Activated CD8-positive, alpha-beta memory T cell treated with anti-CD3 and anti-CD28 coated beads, Interleukin-2, amount 10 ng/mL, durations not matched to agents 7 days and 5 days (primary cell): ENCODE measurements at places on chromosomes 7 and 10. TPM values are rescaled to one million over a fixed set of nuclear protein-coding genes. Genes with fewer than 3 reads are reported as not detected.

The EPO gene
- not detected for total RNA-seq

DNA sequence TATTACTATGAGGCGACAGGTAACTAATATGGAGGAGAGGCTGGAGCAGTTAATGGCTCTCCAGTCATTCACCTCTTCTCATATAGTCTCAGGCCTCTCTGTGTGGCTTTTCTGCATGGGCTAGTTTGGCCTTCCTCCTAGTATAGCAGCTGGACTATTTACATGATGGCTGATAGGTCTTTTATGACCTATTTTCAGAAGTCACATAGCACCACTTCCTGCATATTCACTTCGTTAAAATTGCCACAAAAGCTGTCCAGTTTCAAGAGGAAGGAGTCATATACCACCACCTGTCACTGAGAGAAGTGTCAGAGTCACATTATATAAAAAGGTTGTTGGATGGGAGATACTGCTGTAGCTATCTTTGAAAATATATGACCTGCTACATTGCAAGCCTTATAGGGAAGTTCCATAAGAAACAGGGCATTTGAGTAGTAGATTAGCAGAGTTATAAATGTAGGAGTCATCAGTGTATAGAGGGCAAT is 8.0 kb upstream of the DMTF1 start:
- H3K27me3 ChIP-seq = peaks cover 7% of the 10 kb centered on the region
- H3K4me1 ChIP-seq = peaks cover 16% of the 10 kb centered on the region
- no peaks in the 10 kb centered on the region for H3K36me3 ChIP-seq

DNA sequence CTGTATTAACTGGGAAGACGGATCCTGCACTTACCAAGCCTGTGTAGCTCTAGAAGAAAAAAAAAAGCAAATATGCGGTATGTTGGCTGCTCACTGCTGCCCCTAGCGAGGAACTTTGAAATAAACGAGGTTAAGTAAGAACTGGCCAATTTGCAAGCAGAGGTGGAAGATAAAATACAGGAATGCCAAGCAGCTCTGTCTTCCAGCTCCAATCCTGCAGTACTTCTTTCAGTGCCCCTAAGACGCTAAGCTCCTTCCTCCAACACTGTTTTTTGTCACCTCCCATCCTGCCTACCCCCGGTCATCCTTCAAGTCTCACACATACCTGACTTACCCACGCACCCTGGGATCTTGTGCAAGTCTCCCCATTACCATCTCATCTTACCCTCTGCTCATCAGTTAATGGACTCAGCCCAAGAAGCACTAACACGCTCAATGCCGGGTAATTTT is 809 bp downstream of the C10orf143 start:
- peak overlapping the region; percentile 98 for H3K4me3 ChIP-seq
- no peaks in the 10 kb centered on the region for H3K27me3 ChIP-seq
- peak; percentile 79 for DNase-seq
- H3K4me1 ChIP-seq = peaks cover 50% of the 10 kb centered on the region

The EPHB4 gene
- 2.0 TPM for total RNA-seq

- no peaks in the 10 kb centered on the region for H3K27me3 ChIP-seq
- no peak for DNase-seq
- peak overlapping the region; percentile 32 for H3K27ac ChIP-seq
- no peak overlapping the region for H3K4me3 ChIP-seq
- H3K4me1 ChIP-seq = peaks cover 6% of the 10 kb centered on the region
Measured at GRCh38 chr10:88928254-88928653, 24.3 kb downstream of the ACTA2 start.

DNA sequence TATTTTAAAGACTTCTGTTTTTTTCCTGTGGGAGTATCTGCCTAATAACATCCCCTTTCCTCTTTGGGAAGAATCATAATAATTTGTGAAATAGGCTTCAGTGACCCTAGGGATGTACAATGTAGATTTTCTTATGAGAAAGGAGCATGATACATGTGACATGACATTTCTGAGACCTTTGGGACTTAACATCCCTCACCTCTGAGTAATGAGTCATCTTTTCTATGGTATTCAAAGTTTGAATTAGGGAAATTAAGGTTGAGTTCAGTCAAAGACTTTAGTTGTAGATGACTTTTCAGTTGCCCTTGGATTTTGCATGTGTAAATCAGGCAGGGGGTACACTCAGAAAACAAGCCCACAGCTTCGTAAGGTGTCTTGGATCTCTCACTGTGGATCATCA is 14.3 kb downstream of the GRK5 start:
- DNase-seq = no peak
- H3K27ac ChIP-seq = no peak overlapping the region

The BRAT1 gene
- 41.5 TPM for total RNA-seq

- no peak overlapping the region for H3K27ac ChIP-seq
- H3K4me3 ChIP-seq = no peak overlapping the region
- peaks cover 1% of the 10 kb centered on the region for H3K4me1 ChIP-seq
- H3K27me3 ChIP-seq = peaks cover 10% of the 10 kb centered on the region
Measured at GRCh38 chr7:54823776-54824175, 64.8 kb upstream of the SEC61G start.

DNA sequence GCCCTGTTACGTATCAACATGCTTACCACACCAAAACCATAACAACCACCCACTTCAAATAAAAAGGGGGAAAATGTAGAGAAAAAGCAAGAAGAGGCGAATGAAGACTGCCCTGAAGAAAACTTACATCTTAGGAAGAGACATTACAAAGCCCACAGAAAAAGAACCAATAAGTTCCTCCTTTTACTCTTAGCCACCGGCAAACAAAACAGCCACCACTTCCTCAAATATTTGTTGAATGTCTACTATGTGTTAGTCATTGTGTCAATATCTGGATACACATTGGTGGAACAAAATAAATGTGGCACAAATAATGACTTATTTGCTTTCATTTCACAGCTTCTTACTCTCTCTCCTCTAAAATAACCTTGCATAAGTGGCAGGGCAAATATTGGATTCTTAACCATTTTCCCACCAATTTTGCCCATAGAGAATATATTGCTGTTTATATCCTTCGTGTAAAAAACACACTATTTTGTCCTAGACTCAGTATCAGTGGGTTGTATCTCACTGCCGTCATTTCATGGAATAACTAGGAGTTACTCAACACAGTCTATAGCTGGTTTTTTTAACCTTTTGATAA is 106.8 kb downstream of the ANK3 start:
- no peaks in the 10 kb centered on the region for H3K4me1 ChIP-seq
- no peaks in the 10 kb centered on the region for H3K36me3 ChIP-seq
- H3K27me3 ChIP-seq = peaks cover 12% of the 10 kb centered on the region
- no peak for DNase-seq
- no peak overlapping the region for H3K27ac ChIP-seq

The MYPN gene
- not detected for total RNA-seq

- H3K4me3 ChIP-seq = no peak overlapping the region
- peaks cover 1% of the 10 kb centered on the region for H3K36me3 ChIP-seq
- H3K4me1 ChIP-seq = peaks cover 3% of the 10 kb centered on the region
- no peak for DNase-seq
Measured at GRCh38 chr10:102603946-102604345, 40.3 kb upstream of the TRIM8 start.

- H3K4me1 ChIP-seq = peaks cover 16% of the 10 kb centered on the region
- H3K27ac ChIP-seq = no peak overlapping the region
- H3K36me3 ChIP-seq = no peaks in the 10 kb centered on the region
Measured at GRCh38 chr10:89466599-89467035, 52.2 kb downstream of the IFIT5 start.

GRCh38 chr10:32446536-32447406 is 831 bp downstream of the CCDC7 start:
- H3K27me3 ChIP-seq = no peaks in the 10 kb centered on the region
- H3K4me1 ChIP-seq = peaks cover 18% of the 10 kb centered on the region
- H3K4me3 ChIP-seq = peak overlapping the region; percentile 88
- H3K36me3 ChIP-seq = peaks cover 8% of the 10 kb centered on the region

GRCh38 chr10:61942604-61943461 is 41.3 kb downstream of the ARID5B start:
- DNase-seq = no peak
- H3K27ac ChIP-seq = peak overlapping the region; percentile 98
- no peaks in the 10 kb centered on the region for H3K27me3 ChIP-seq
- peaks cover 67% of the 10 kb centered on the region for H3K4me1 ChIP-seq

The PRF1 gene
- total RNA-seq = 433 TPM

The MYO3A gene
- total RNA-seq = not detected

DNA sequence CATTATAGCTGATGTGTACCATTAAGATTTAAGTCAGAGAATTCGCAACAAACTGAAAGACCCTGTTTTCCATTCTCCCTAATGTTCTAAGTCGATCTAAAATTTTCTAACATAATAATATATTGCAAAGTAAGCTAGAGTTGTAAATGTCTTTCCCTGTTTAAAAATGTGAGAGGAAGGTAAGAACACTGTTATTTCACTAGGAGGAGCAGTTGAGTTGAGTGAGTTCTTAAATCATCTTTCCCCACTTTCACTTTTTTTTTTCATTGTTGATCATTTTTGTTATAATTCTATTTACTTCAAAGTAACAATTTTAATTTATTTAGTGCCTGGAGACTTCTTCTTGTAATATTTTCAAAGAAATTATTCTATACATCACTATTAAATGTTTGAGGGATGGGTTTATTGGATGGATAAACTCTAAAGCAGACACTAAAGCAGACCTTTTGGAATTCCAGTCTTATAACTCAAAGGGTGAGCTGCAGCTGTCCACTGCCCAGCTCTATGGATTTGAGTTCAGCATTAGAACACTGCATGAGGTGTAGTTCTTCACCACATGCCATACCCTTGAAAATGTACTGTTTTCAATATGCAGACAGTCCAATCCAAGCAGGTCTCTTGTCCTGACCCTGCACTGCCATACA is 181.3 kb upstream of the FZD1 start:
- H3K27me3 ChIP-seq = peaks cover 5% of the 10 kb centered on the region
- no peak overlapping the region for H3K4me3 ChIP-seq
- H3K36me3 ChIP-seq = no peaks in the 10 kb centered on the region
- DNase-seq = no peak
- no peaks in the 10 kb centered on the region for H3K4me1 ChIP-seq

The DMBT1 gene
- total RNA-seq = not detected

The ETV1 gene
- total RNA-seq = 0.61 TPM

GRCh38 chr7:106588422-106589197 is 72.3 kb downstream of the CCDC71L start:
- no peak overlapping the region for H3K4me3 ChIP-seq
- no peak for DNase-seq
- H3K27ac ChIP-seq = no peak overlapping the region
- H3K36me3 ChIP-seq = no peaks in the 10 kb centered on the region
- H3K4me1 ChIP-seq = peaks cover 2% of the 10 kb centered on the region

GRCh38 chr7:132148876-132149275 is 427.4 kb downstream of the PLXNA4 start:
- H3K4me3 ChIP-seq = no peak overlapping the region
- H3K4me1 ChIP-seq = no peaks in the 10 kb centered on the region
- H3K27ac ChIP-seq = no peak overlapping the region
- DNase-seq = no peak
- H3K36me3 ChIP-seq = no peaks in the 10 kb centered on the region

The OR9A2 gene
- total RNA-seq = not detected

GRCh38 chr7:112371701-112372100 is 78.6 kb upstream of the IFRD1 start:
- H3K27me3 ChIP-seq = no peaks in the 10 kb centered on the region
- H3K36me3 ChIP-seq = no peaks in the 10 kb centered on the region
- H3K4me1 ChIP-seq = no peaks in the 10 kb centered on the region
- DNase-seq = no peak
- no peak overlapping the region for H3K4me3 ChIP-seq

DNA sequence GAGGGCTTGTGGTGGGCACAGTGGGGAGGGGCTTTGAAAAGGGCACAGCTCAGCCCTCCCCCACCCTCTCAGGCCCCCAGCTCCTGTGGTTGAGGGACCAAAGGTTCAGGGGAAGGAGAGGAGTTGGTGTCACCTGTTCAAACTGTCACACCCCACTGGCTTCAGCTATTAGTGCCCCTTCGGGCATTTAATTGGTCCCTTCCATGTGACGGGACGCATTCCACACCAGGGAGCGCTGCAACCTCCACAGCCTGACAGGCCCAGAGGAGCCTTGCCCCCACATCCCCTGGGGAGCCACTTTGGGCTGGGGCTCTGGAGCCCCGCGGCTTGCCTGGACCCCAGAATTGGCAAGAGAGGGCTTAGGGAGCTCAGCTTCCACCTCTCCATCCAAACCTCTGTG is 75.7 kb downstream of the C10orf105 start:
- no peak overlapping the region for H3K27ac ChIP-seq
- no peaks in the 10 kb centered on the region for H3K27me3 ChIP-seq
- H3K36me3 ChIP-seq = no peaks in the 10 kb centered on the region
- no peak overlapping the region for H3K4me3 ChIP-seq

The RGR gene
- not detected for total RNA-seq

DNA sequence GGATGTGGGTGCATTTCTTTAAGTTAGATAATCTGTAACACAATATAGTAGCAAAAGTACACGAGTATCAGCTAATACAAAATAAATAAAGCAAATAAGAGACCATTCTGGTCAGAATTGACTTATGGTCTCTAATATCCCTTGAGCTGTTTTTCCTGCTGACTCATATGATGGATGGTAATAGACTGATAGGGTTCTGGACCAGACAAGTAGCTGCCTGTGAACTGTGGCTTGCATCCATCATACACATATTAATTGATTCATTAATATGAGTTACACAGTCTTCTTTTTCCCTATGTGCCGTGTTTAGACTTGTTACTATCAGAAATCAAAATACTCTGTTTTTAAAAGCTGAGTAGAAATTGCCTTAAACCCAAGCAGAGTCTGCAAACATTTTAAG is 762.8 kb downstream of the GATA3 start:
- no peak overlapping the region for H3K4me3 ChIP-seq
- no peak for DNase-seq
- no peaks in the 10 kb centered on the region for H3K4me1 ChIP-seq
- H3K36me3 ChIP-seq = no peaks in the 10 kb centered on the region
- no peaks in the 10 kb centered on the region for H3K27me3 ChIP-seq

The BMPER gene
- not detected for total RNA-seq

The FZD8 gene
- 0.18 TPM for total RNA-seq

DNA sequence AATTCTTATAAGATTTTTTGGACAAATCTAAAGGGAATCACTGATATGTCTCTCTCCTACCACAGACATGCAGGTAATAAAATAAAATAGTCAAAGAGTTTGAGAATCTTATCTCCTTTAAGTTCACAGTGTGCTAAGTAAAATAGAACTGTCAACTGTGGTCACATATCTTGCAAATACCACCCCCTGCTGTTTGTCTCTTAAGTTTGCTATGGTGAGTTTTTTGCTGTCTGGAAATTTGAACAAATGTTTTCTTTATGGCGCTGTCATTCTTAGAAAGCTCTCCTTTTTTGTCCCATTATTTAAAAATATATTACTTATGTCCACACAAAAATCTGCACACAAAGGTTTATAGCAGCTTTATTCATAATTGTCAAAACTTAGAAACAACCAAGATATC is 19.6 kb downstream of the GIMAP5 start:
- peaks cover 6% of the 10 kb centered on the region for H3K36me3 ChIP-seq
- peaks cover 46% of the 10 kb centered on the region for H3K4me1 ChIP-seq
- H3K27ac ChIP-seq = peak overlapping the region; percentile 95
- H3K4me3 ChIP-seq = no peak overlapping the region

DNA sequence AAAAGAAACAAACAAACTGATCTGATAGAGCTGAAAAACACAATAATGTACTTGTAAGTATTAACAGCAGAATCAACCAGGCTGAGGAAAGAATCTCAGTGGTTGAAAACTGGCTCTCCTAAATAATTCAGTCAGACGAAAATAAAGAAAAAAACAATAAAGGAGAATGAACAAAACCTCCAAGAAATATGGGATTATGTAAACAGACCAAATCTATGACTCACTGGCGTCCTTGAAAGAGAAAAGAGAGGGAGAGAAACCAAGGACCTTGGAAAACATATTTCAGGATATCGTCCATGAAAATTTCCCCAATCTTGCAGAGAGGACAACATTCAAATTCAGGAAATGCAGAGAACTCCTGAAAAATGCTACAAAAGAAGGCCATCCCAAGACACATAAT is 62.9 kb downstream of the FBXL13 start:
- no peak for DNase-seq
- H3K27me3 ChIP-seq = no peaks in the 10 kb centered on the region
- H3K36me3 ChIP-seq = no peaks in the 10 kb centered on the region
- H3K27ac ChIP-seq = no peak overlapping the region
- H3K4me1 ChIP-seq = no peaks in the 10 kb centered on the region
- no peak overlapping the region for H3K4me3 ChIP-seq
